GM19239 (cell line): ENCODE measurements at places on chromosomes 3 and 15.

DNA sequence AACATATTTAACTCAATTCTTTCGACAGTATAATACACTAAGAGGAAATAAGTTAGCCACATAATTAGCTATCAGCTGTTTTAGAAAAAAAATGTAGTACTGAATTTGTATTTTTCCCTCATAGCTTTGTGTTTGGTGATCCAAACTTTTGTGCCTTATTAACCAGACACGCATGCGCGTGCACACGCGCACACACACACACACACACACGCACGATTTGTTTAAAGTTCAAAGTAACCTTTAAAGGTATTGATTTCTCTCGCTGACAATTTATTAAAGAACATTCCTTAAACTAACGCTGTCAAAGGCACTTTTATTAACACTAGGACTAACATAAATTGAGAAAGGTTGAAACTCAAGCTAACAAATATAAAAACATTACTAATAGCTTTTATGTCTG is 198.9 kb downstream of the ROBO1 start:
- no peak for DNase-seq

DNA sequence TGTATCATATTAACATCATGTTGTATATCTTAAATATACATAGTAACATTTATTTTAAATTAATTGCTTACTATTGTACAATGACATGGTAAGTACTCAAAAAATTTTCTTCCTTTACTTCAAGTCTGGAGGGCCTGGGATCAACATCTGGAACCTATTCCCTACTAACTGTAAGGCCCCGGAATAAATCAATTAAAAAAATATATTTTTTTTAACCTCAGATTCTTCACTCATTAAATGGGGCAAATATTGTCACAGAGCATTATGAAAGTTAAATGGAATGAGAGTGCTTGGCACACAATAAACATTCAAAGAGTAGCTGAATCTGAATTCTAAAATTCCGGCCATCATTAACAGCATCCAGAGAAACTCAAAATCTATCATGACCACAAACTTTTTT is 16.5 kb downstream of the GSK3B start:
- no peak for DNase-seq

- no peak for DNase-seq
Measured at GRCh38 chr3:128263118-128263517, 109.8 kb downstream of the EEFSEC start.

DNA sequence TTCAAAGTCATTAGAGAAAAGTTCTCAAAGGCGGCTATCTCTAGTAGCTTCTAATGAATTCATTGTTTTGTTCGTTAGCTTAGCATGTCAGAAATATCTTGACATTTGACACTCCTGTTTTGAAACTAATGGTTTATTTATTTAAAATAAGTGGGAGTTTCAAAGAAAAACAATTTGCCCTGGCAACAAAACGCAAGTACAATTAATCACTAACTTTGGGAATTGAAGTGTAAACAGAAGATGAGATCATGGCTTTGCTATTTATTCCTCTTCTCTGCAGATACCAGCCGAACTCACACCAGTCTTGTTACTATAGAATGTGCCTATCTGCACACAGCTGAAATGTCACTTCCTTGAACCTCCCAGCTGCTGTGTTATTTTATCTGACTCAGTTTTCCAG is 27.5 kb downstream of the MASP1 start:
- DNase-seq = no peak
